ENCODE measurements at places on chromosomes 4 and X. TPM values are rescaled to one million over a fixed set of nuclear protein-coding genes. Genes with fewer than 3 reads are reported as not detected.

- H3K27ac ChIP-seq = no peak overlapping the region
- H3K27me3 ChIP-seq = no peaks in the 10 kb centered on the region
- H3K4me1 ChIP-seq = peaks cover under 1% of the 10 kb centered on the region
These were observed 69.8 kb downstream of the ANXA3 start for GRCh38 chr4:78621395-78621794.

- no peak overlapping the region for H3K4me3 ChIP-seq
- no peaks in the 10 kb centered on the region for H3K27me3 ChIP-seq
- peak overlapping the region; percentile 96 for H3K27ac ChIP-seq
- DNase-seq = no peak
These were observed 284.2 kb downstream of the RCHY1 start for GRCh38 chr4:75229806-75230570.

- no peak overlapping the region for H3K4me3 ChIP-seq
- no peaks in the 10 kb centered on the region for H3K27me3 ChIP-seq
- peaks cover 12% of the 10 kb centered on the region for H3K36me3 ChIP-seq
- no peak overlapping the region for H3K27ac ChIP-seq
These were observed 166.0 kb downstream of the ATG4A start for GRCh38 chrX:108257556-108257955.

DNA sequence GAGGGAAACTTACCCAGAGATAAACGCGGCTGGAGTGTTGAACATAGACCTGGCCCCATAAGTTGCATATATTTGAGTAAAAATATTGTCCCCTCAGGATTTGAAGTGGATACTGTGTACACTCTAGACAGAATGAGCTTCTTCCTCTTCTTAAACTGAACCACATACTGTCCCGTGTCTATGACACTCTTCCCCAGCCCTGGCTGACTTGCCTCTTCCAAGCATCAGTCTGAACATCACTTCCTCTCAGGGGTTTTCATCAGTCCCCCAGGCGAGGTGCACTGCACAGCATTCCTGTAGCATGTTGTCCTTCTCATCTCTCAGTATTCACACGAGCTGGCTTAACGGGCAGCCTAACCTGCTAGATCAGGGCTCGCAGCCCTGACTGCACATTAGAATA is 80.5 kb upstream of the TMEM150C start:
- H3K4me3 ChIP-seq = no peak overlapping the region
- H3K27ac ChIP-seq = no peak overlapping the region
- peaks cover 16% of the 10 kb centered on the region for H3K4me1 ChIP-seq

The LONRF3 gene
- total RNA-seq = 1.3 TPM

- H3K27ac ChIP-seq = no peak overlapping the region
- peaks cover 6% of the 10 kb centered on the region for H3K4me1 ChIP-seq
- H3K27me3 ChIP-seq = no peaks in the 10 kb centered on the region
- no peak for DNase-seq
- H3K4me3 ChIP-seq = no peak overlapping the region
These were observed 100.5 kb downstream of the AREG start for GRCh38 chr4:74545448-74545847.

DNA sequence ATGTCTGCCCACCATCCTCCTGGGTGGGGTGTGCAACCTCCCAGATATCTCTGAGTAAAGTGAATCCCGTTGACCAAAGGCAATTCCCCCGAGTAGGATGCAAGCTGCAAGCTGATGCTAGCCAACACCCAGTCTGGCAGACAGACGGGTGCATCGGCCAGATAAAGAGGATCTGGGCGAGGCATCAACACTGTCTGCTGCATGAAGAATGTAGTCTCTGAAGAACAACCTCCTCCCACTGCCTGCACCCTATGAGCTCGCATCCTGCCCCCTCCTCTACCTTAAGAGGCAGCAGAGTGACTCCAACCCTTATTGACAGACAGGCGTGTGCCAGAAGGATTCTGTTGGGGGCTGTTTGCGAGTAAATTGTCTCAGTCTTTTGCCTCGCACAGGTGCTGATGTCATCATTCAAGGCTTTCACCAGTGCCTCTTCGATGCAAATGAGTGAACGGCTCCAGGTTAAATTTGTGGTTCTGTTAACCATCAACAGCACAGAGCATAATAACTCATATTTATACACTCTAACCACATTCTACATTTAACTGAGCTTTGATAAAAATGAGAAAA is 546.9 kb downstream of the BCOR start:
- no peaks in the 10 kb centered on the region for H3K27me3 ChIP-seq
- no peak for DNase-seq
- no peak overlapping the region for H3K27ac ChIP-seq
- peaks cover 1% of the 10 kb centered on the region for H3K4me1 ChIP-seq
- H3K4me3 ChIP-seq = no peak overlapping the region
- H3K36me3 ChIP-seq = no peaks in the 10 kb centered on the region

The GCNA gene
- 1.1 TPM for total RNA-seq

DNA sequence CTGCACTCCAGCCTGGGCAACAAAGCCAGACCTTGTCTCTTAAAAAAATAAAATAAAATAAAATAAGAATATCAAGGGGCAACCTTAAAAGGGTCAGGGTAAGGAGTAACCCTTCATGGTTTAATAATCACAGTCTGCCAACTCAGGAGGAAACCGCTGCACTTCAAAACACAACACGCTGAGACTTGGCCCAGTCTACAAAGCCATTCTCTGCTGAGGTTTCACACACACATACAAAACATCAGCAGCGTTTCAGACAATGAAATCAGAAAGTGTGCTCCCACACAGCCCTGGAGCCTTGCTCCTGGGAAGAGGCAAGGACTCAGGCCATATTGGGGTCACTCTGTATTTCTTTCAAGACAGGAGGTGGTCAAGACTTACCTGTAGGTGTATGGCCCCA is 18.3 kb downstream of the SCARB2 start:
- H3K27me3 ChIP-seq = no peaks in the 10 kb centered on the region
- peaks cover 43% of the 10 kb centered on the region for H3K36me3 ChIP-seq
- peak overlapping the region; percentile 43 for H3K27ac ChIP-seq
- peaks cover 40% of the 10 kb centered on the region for H3K4me1 ChIP-seq

The DRD5 gene
- total RNA-seq = 0.09 TPM

- no peaks in the 10 kb centered on the region for H3K27me3 ChIP-seq
- H3K36me3 ChIP-seq = no peaks in the 10 kb centered on the region
- peaks cover 20% of the 10 kb centered on the region for H3K4me1 ChIP-seq
- DNase-seq = no peak
- H3K27ac ChIP-seq = peak overlapping the region; percentile 76
These were observed 47.6 kb downstream of the NHSL2 start for GRCh38 chrX:71958281-71958675.

- DNase-seq = no peak
- no peaks in the 10 kb centered on the region for H3K36me3 ChIP-seq
- no peak overlapping the region for H3K4me3 ChIP-seq
- peaks cover 17% of the 10 kb centered on the region for H3K4me1 ChIP-seq
- no peak overlapping the region for H3K27ac ChIP-seq
- no peaks in the 10 kb centered on the region for H3K27me3 ChIP-seq
These were observed 8.2 kb downstream of the ODAPH start for GRCh38 chr4:75564023-75564422.

DNA sequence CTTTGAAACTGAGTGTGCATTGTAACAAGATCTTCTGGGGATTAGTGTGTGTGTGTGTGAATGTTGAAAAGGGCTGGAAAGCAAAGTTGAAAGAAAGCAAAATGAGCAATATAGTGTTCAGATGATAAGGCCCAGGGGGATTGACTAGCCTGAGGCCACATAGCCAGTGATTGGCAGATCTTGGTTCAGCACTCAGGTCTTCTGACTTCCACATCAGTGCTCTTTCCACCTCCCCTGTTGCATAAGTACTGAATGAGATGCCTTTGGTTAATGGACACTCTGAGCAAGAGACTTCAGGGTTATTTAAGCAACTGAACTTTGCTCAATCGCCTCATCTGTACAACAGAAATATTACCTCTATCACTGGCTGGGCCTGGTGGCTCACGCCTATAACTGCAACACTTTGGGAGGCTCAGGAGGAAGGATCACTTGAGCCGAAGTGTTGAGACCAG is 120.4 kb downstream of the TMEM164 start:
- no peak overlapping the region for H3K27ac ChIP-seq
- DNase-seq = no peak
- H3K4me3 ChIP-seq = no peak overlapping the region
- H3K36me3 ChIP-seq = peaks cover 2% of the 10 kb centered on the region
- no peaks in the 10 kb centered on the region for H3K27me3 ChIP-seq

- no peaks in the 10 kb centered on the region for H3K27me3 ChIP-seq
- no peak for DNase-seq
- no peaks in the 10 kb centered on the region for H3K4me1 ChIP-seq
- no peak overlapping the region for H3K4me3 ChIP-seq
- no peaks in the 10 kb centered on the region for H3K36me3 ChIP-seq
These were observed 1148.8 kb upstream of the PCDH7 start for GRCh38 chr4:29571322-29571721.

- H3K4me1 ChIP-seq = peaks cover 14% of the 10 kb centered on the region
- H3K36me3 ChIP-seq = no peaks in the 10 kb centered on the region
- no peak overlapping the region for H3K4me3 ChIP-seq
- no peak for DNase-seq
- H3K27me3 ChIP-seq = no peaks in the 10 kb centered on the region
- no peak overlapping the region for H3K27ac ChIP-seq
These were observed 69.3 kb upstream of the STIM2 start for GRCh38 chr4:26791346-26791745.

- H3K36me3 ChIP-seq = no peaks in the 10 kb centered on the region
- H3K27ac ChIP-seq = peak overlapping the region; percentile 89
- H3K27me3 ChIP-seq = no peaks in the 10 kb centered on the region
- H3K4me3 ChIP-seq = no peak overlapping the region
These were observed 242.4 kb downstream of the BMPR1B start for GRCh38 chr4:95000076-95000648.

- no peaks in the 10 kb centered on the region for H3K4me1 ChIP-seq
- H3K27me3 ChIP-seq = no peaks in the 10 kb centered on the region
- H3K4me3 ChIP-seq = no peak overlapping the region
- H3K36me3 ChIP-seq = peaks cover 4% of the 10 kb centered on the region
These were observed 227.4 kb upstream of the BCOR start for GRCh38 chrX:40325161-40325560.

DNA sequence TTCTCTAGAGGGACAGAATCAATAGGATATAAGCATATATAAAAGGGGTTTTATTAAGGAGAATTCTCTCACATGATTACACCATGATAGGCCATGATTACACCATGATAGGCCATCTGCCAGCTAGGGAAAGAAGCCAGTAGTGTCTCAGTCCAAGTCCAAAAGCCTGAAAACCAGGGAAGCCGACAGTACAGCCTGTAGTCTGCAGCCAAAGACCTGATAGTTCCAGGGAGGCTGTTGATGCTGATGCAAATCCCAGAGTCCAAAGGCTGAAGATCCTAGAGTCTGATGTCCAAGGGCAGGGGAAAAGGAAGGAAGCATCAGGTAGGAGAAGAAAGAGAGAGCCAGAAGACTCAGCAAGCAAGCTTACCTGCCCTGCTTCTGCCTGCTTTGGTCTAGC is 411.3 kb upstream of the EMCN start:
- no peaks in the 10 kb centered on the region for H3K36me3 ChIP-seq
- DNase-seq = no peak
- H3K4me1 ChIP-seq = peaks cover 2% of the 10 kb centered on the region
- H3K27me3 ChIP-seq = no peaks in the 10 kb centered on the region
- H3K27ac ChIP-seq = no peak overlapping the region

DNA sequence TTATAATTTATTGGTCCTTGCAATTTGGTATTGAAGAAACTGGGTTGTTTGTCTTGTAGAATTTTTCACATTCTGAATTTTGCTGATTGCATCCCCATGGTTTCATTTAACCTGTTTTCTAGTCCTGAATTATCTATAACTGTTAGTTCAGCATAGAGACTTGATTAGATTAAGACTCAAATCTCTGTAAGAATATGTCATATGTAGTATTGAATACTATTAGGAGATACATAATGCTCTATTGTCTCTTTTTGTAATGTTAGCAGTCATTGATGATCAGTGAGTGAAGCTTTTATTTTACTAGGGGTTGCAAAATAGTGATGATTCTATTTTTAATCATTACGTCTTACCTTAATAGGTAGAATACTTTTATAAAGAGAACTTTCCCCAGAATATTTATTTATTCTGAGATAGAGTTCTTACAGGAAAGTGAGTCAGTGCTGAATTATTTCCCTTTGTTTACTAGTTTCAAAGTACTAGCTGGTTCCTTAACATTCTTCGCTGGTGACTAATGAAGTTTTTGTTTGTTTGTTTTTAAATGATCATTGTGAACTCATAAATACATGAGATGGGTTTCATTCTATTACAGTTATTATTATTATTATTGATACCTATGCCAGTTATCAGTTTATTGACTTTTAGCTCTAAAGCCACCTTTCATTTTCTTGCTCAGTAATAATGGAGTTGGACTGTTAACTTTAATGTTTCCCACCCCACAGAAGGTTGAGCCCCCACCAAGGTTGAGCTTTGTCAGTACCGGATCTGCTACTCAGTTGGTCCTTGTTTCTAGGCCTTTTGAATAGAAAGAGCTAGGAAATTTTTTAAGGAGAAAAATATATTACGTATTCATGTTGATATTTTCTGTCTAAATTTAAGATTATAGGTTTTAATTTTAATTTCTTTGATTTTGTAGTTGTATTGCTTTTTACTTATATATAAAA is 102.3 kb downstream of the LARP1B start:
- no peak overlapping the region for H3K4me3 ChIP-seq
- no peaks in the 10 kb centered on the region for H3K27me3 ChIP-seq
- peaks cover 4% of the 10 kb centered on the region for H3K36me3 ChIP-seq
- H3K27ac ChIP-seq = no peak overlapping the region

GRCh38 chrX:40908026-40908425 is 172.7 kb upstream of the MED14 start:
- H3K4me3 ChIP-seq = no peak overlapping the region
- DNase-seq = no peak
- no peaks in the 10 kb centered on the region for H3K27me3 ChIP-seq
- no peak overlapping the region for H3K27ac ChIP-seq

The GAGE12F gene
- not detected for total RNA-seq

GRCh38 chr4:80069837-80070731 is 2.9 kb downstream of the ANTXR2 start:
- no peak overlapping the region for H3K27ac ChIP-seq
- peaks cover 17% of the 10 kb centered on the region for H3K36me3 ChIP-seq
- DNase-seq = no peak

The PNMA6F gene
- total RNA-seq = not detected

The MXRA5 gene
- 131 TPM for total RNA-seq

The TCEAL2 gene
- 1.4 TPM for total RNA-seq

- no peak overlapping the region for H3K4me3 ChIP-seq
- DNase-seq = no peak
- no peaks in the 10 kb centered on the region for H3K36me3 ChIP-seq
- H3K27ac ChIP-seq = no peak overlapping the region
- H3K4me1 ChIP-seq = peaks cover 11% of the 10 kb centered on the region
These were observed 40.5 kb downstream of the HMGB2 start for GRCh38 chr4:173293663-173294062.

DNA sequence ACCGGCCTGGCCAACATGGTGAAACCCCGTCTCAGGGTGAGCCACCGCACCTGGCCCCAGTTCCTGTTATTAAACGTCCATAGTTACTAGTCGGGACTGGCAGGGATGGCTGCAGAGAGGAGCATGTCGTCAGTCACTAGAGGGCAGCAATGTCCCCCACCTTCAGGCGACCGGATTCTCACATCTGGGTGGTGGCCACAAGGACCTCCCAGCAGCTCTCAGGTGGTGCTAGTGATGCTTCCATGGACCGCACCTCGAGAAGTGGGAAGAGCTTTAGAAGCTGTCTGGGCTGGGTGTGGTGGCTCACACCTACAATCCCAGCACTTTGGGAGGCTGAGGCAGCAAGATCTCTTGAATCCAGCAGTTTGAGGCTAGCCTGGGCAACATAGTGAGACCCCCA is 13.3 kb upstream of the IL3RA start:
- no peak for DNase-seq
- H3K27me3 ChIP-seq = peaks cover 2% of the 10 kb centered on the region
- no peaks in the 10 kb centered on the region for H3K36me3 ChIP-seq

GRCh38 chr4:18022572-18023050 is 1.1 kb upstream of the LCORL start:
- peak overlapping the region; percentile 89 for H3K27ac ChIP-seq
- peaks cover 16% of the 10 kb centered on the region for H3K4me1 ChIP-seq
- no peaks in the 10 kb centered on the region for H3K36me3 ChIP-seq

The CDKL2 gene
- total RNA-seq = 2.1 TPM

The ZXDB gene
- 9.0 TPM for total RNA-seq

The TMEM31 gene
- 0.74 TPM for total RNA-seq

All from mesothelial cell of epicardium (in vitro differentiated cells).